ENCODE measurements at places on chromosomes 3 and 15.

GRCh38 chr3:165491487-165491886, 295.3 kb upstream of the SLITRK3 start:
- DNase-seq, result no peak

DNA sequence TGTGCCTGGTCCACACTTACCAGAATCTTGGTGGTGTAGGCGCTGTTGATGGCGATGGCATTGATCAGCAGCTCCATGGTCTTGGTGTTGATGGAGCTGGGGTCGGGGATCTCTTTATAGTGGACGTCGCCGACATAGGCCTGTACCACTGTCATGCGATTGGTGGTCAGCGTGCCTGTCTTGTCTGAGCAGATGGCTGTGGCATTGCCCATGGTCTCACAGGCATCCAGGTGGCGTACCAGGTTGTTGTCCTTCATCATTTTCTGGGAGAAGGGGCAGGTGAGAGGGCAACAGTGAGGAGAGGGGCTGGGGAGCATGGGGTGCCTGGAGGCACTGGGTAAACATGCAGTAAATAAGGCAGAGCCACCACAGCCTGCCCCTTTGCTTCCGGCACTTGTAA, 50.9 kb upstream of the SEC13 start:
- no peak for DNase-seq

DNA sequence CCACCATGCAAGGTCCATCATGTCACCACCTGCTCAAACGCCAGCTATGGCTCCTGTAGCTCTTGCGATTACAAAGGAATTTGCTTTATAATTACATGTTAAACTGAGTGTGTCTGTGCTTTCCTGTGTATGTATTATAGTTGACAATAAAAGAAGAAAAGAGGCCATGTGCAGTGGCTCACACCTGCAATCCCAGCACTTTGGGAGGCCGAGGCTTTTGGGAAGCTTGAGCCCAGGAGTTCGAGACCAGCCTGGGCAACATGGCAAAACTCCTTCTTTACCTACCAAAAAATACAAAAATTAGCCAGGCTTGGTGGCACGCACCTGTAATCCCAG, 27.0 kb downstream of the ATRIP start:
- DNase-seq, result no peak

GRCh38 chr3:141625506-141625905, 112.6 kb upstream of the RNF7 start:
- DNase-seq, result peak; percentile 69

DNA sequence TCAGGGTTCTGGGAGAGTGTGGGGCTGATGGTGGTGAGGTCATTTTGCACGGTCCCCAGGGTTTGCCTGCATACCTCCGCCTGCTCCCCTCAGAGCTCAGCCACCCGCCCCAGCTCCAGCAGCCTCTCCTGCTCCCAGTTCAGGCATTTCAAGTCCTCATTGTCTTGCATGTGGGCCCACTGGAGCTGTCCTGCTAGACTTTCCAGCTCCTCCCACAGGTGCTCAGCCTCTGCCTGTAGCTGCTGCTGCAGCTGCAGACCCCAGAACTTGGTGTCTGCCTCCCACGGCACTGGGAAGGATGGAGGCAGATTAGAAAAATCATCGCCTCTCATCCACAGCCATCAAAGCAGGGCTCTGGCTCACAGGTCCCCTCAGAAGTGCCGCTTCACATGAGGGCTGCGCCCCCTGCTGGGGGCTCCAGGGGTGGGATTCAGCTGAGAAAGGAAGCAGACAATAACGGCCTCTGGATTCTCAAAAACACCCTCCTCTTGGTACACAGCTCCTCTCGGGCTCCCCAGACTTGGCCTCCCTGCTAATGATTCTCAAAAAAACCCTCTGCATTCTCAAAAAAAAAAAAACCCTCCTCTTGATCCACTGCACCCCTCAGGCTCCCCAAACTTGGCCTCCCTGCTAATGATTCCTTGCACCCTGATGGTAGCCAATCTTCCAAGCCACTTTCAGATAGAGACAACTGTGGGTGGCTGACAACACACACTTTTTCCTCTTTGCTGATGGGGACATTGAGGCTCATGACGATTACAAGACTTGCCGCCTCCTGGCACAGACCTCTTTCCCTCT, 89.3 kb upstream of the C2CD4B start:
- DNase-seq, result peak; percentile 75

- no peak for DNase-seq
Measured at GRCh38 chr3:48398701-48399386, 26.8 kb downstream of the FBXW12 start.

GRCh38 chr15:45230245-45230965, 21.6 kb upstream of the SLC28A2 start:
- DNase-seq, result no peak

DNA sequence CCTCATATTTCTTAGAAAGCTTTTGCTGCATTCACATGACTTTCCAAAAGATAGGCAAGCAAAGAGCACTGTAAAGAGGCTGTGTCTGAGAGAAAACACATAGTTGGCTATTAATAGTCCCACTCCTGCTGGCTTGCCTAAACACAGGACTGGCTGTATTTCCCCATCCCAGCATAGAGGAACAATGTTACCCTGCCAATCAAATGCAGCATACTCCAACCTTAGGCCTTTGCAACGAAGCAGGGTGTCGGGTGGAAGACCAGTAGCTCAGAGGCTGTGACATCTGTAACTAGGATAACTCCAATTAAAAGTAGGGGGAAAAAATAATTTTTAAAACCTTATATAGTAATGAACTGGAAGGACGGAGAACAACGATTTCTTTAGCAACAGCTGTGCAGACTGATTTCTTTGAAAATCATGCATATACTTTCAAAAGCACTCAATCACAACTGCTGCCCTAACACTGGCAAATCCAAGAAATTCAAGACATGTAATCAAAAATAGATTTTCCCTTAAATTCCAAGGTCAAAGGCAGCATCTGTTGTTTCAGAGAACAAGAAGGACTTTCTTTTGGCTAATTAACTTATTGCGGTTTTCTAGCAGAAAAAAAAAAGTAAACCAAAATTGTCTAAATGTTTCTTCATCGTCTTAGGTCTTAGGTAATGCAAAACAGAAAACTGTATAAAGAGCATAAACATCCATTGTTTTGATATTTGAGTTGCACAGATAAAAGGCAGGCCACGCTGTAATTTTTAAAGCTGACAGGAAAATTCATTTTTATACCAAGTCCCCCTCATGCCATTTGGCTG, 139.3 kb downstream of the TNIK start:
- DNase-seq, result no peak

DNA sequence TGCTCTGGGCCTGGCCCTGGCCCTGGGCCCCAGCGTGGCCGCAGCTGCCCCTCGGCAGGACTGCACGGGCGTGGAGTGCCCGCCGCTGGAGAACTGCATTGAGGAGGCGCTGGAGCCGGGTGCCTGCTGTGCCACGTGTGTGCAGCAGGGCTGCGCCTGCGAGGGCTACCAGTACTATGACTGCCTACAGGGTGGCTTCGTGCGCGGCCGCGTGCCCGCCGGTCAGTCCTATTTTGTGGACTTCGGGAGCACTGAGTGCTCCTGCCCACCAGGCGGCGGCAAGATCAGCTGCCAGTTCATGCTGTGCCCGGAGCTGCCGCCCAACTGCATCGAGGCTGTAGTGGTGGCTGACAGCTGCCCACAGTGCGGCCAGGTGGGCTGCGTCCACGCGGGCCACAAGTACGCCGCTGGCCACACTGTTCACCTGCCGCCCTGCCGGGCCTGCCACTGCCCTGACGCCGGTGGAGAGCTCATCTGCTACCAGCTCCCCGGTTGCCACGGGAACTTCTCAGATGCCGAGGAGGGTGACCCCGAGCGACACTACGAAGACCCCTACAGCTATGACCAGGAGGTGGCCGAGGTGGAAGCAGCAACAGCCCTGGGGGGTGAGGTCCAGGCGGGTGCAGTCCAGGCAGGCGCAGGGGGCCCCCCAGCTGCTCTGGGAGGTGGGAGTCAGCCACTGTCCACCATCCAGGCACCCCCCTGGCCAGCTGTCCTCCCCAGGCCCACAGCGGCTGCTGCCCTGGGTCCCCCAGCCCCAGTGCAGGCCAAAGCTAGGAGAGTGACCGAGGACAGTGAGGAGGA, 21.7 kb downstream of the FBLN2 start:
- no peak for DNase-seq

DNA sequence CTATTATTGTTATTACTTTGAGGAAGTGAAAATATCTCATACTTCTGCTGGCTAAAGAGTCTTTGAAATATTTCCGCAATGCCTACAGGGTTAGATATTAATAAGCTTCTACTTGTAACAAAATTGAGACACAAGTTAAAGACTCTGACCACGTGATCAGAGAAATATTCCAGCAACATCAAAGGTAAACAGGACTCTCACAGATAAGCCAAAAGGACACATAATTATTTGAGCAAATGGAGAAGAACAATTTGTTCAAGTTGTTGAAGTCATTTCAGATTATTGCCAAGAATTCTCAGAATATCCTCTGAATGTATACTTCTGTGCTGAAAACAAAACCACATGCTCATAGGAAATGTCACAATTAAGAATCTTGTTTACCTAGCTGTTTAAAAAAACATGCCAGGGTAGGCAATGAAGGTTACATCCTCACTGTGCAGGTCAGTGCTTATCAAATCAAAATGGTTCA, 225.8 kb upstream of the ALCAM start:
- DNase-seq, result no peak

DNA sequence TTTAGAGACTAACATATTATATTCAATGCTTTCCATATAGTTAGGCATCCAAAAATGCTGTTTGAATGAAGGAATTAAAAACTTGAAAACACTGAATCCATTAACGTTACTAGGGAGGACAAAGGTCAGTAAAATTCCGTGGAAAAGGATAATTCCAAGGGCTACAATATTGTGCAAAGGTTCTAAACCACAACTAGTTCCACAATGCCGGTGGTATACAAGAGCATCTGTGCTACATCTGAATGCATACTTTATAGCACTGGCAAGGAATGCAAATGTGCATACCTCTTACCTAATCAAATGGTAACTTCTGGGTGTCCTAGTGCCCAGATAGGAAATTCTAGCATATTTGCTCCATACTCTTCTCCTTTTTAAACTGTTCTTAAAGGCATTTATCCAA, 2.2 kb downstream of the ICE2 start:
- DNase-seq, result peak; percentile 20

DNA sequence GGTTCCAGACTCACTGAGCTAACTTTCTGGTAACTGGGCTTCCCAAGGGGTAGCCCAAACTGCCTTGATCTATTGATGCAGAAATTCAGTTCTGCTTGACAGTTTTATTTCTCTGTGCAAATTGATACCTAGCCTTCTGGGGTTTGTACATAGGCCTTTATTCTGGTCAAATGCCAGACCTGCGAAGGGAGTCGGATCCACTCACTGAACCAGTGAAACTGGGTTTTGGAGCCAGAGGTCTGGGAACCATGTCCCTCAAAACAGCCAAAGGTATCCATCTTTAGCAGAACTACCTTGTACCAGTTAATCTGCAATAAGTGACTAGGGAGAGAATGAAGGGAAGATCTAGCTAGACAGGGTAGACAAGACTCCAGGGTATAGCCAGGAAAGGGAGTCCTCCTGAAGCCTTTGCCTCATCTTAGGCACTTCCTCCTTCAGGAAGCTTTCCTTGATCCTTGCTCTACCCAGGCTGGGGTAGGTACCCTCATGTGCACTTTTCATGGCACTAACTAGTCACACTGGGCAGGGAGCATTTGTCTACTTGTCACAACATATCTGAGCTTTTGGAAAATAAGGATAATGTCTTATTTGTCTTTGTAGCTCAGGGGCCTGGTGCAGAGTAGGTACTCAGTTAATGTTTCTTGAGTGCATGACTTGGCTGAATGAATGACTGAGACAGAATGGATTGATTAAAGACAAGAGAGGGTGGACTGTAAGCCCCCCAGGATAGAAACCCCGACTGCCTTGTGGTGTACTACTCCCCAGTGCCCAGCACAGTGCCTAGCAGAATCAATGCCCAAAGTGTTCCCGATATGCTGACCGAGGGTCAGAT, 1.4 kb upstream of the SNX33 start:
- no peak for DNase-seq

- peak; percentile 32 for DNase-seq
Measured at GRCh38 chr3:59998058-59998457, 948.2 kb upstream of the CFAP20DC start.

DNA sequence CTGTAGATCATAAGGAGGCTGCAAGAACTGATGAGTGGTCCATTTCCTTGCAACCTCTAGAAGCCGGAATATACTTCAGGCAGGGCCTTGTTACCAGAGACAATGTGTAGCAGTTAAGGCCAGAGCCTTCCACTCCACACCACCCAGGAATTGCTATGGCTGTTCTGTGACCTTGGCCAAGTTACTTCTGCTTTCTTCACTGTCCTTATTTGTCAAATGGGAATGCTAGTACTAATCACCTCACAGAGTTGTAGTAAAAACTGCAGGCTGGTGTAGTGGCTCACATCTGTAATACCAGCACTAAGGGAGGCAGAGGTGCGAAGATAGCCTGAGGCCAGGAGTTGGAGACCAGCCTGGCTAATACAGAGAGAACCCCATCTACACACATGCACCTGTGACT, 28.7 kb upstream of the RPN1 start:
- no peak for DNase-seq

DNA sequence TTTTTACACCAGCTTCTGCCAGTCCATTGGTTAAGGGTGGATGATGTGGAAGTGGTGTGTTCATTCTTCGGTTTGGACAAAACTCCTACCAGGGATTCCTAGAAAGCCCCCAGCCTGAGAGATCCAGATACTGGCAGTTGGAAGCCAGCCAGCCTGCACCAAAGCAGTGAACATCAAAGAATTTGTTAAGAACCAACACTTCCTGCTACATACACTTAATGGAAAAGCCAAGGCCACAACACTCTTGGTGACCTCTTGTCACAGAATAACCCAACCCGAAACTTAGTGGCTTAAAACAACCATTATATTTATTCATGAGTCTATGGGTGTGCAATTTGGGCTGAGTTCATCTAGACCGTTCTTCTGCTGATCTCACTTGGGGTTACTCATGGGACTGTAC, 42.9 kb upstream of the ADAMTS9 start:
- DNase-seq, result no peak

GRCh38 chr3:18241837-18242236, 183.3 kb downstream of the SATB1 start:
- DNase-seq, result no peak

- DNase-seq, result no peak
Measured at GRCh38 chr3:37920156-37920699, 58.5 kb downstream of the CTDSPL start.

GRCh38 chr15:52113235-52113634, 660 bp upstream of the BCL2L10 start:
- no peak for DNase-seq

DNA sequence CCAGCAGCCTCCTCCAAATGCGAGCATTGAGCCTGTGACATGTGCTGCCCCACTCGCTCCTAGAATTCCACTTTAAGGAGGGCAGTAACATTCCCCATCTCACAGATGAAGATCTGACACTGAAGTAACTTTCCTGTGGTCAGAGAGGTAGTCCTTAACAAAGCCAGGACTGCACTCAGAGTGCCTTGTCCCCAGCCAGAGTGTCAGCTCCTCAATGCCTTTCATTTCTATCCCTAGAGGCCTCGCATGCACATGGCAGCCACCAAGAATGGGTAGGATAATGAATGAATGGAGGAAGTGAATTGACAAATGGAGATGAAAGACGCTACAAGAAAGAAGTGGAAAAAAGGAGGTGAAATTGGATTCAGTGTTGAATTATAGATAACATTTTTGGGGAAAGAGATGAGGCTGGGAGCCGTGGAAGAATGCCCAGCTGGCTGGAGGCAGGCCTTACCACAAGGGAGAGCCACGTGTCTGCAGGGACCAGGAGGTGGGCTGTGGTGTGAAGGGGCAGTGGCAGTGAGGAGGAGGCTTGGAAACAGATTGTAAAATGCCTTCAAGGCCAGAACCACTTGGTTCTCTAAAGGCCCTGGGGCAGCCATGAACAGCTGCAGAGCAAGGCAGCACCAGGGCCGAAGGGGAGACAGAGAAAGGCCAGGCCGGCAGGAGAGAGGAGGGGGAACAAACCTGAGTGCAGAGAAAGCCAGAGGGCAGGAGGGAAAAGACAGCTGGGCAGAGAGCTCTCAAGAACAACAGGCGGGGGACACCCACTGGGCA, 10.4 kb downstream of the CFAP92 start:
- DNase-seq, result no peak

Measured in AG20443 (cell line).